ENCODE measurements at places on chromosomes 11 and 22.

- peak; percentile 81 for DNase-seq
Measured at GRCh38 chr11:68142028-68142412, 20.8 kb upstream of the CHKA start.

- no peak for DNase-seq
Measured at GRCh38 chr11:94749369-94749768, 18.8 kb upstream of the AMOTL1 start.

- DNase-seq, result no peak
Measured at GRCh38 chr22:35684270-35684700, 33.4 kb upstream of the APOL5 start.

DNA sequence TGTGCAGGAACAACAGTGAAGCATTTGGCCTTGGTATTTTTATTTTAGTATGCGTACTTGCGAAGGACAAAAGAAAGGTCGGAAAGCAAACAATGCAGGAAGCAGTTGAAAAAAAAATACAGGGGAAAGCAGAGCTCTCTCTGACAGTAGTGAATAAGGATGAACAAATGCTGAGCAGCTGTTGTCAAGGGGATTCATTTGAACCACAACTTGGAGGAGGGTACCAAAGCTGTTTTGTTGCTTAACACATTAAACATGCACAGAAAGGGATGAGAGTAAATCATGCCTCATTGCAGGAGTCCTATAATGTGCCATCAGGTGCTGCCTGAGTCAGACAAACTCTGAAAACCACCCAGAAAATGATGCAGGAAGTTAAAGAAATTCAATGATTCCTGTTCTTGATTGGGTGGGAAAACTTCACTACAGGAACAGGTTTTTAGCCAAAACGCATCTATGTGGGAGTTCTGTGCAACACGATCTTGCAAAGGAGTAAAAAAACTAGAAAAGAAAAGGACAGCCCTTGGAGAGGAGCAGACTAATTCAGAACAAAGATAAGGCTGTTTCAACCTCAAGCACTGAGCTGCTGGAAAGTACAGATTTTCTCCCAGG, 2113.5 kb downstream of the LRRC4C start:
- DNase-seq, result no peak

DNA sequence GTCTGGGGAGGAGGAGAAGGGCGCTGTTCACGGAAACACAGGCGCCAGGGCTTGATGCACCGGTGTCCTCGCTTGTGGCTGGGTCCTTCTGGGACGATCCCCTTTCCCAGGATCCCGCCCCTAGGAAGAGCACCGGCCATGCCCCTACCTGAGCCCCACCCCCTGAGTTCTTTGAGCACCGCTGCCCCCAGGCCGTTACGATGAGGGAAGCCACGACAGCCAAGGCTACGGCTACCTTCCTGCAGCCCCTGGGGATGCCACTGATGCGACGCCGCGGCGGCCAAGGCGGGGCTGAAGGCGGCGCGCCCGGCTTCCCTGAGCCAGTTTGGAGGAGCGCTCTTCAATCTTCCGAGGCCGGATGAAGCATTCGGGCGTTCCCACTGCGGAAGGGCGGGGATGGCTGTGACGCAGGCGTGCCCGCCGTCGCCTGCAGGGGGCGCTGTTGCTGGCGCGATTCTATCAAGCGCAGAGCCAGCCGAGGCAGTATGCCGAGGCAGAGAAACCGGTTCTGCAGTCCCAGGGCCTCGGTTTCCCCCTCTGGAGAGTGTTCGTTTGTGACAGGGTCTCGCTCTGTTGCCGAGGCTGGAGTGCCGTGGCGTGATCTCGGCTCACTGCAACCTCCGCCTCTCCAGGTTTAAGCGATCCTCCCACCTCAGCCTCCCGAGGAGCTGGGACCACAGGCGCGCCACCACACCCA, 9.7 kb upstream of the NEFH start:
- peak; percentile 19 for DNase-seq

DNA sequence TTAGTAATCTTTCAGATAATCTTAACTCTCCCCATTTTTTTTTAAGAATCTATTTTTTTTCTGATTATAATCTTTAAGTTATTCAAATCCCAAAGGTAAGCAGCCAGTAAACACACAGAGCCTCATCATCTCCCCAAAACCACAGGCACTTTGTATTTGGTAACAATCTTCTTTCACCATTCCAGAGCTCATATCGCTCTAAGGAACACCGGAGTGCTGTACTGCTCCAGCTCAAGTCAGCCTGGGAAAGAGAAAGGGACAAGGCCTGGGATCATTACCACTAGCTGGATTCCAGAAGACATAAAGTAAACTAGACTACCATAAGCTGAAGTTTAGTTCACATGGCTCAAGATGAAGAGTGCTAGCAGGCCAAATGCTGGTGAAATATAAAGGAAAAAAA, 73.0 kb upstream of the APOA1 start:
- DNase-seq, result no peak

GRCh38 chr11:71979094-71979493, 19.6 kb upstream of the IL18BP start:
- no peak for DNase-seq

DNA sequence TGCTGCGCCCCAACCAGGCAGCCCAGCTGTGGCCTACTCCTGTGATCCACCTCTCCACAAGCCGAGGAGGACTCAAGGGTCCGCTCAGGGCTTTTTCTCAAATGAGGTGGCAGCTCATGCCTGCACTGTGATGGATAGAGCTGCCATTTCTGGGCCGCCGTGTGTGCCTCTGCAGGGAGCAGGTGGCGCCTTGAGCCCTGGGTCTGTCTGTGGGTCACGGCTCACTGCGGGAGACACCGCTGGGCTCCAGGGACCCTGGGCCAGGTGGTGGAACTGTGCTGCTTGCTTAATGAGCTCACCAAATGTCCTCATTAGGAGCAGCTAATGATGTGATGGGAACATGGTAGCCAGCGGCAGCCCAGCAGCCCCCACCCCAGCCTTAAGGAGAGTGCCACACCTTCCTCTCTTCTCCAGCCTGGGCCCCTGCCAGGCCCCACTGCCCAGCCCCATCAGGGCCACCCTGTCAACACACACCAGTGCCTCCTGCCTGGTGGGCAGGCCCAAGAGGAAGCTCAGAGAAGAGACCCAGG, 50.8 kb downstream of the DHCR7 start:
- DNase-seq, result no peak
